ENCODE measurements at places on chromosomes 7 and 10.

DNA sequence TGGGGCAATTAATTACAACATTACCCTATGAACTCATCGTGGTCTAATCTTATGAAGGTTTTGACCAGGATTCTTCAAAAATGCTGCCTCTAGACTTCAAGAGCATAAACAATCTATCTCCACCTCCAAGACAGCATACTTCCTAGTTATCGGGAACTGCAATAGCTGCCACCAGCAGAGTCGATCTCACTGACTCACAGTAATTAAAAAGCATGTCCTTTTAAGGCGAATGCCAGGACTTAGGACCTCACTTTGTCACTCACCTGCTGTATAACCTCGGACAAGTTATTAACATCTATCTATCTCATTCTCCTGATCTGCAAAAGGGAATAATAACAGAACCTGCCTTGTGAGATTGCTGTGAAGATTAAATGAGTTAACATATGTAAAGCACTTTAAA, 666.0 kb upstream of the COBL start:
- DNase-seq, result no peak

- DNase-seq, result no peak
Observed at GRCh38 chr10:100811752-100812750, 66.7 kb downstream of the PAX2 start.

- no peak for DNase-seq
Observed at GRCh38 chr10:124703778-124704427, 40.3 kb downstream of the FAM53B start.

- DNase-seq, result no peak
Observed at GRCh38 chr7:82699773-82700186, 256.2 kb upstream of the CACNA2D1 start.

DNA sequence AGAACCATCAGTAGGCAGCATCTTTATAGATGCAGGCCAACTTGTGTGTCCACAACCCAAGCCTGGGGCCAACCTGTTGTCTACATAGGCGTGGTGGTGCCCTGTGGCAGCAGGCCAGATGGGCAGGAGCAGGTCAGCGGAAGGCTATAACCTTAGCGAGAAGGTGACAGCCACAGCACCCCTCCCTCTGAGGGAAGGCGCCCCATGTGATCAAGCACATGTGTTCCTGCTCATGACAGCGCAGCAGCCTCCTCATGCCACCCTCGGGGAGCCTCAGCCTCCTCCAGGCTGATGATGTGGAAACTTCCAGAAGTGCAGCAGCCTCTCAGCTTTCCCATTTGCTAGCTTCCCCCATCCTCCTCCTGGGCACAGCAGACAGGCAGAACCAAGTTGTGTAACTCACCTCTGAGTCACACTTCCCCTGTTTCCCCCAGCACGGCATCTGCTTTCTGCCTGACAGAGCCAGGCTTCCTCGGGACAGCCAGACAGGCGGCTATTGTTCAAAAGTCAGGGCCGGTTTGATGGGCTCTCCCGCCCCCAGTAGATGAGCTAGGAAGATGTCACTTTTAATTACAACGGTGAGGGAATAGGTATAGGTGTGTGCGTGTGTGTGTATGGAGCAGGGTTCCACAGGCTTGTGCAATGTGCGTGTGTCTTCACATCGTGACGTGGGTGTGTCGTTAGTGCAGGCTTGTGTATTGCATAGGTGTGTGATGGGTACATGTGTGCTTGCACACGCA, 312.0 kb upstream of the ZMIZ1 start:
- no peak for DNase-seq
